ENCODE measurements at places on chromosomes 5 and 9.
A peak's percentile ranks its signal among the peaks of the same experiment; 100 is the strongest.

DNA sequence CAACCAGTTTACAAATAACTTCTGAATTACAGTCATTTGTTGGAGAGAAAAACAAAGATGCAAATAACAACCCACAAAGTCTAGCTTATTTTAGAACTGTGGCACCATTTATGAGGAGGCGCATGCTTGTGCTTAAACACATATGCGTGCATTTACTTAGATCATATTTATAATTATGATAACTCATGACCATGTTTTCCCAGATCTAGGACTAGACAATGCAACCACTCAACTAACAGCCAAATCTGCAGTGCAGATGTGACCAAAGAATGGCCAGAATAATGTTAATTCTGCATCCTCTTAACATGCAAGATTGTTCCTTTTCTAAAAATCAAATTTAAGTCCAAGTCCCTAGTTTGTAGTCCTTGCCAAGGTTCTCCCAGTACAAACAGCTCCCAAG, 167.3 kb upstream of the FST start:
- DNase-seq = no peak

GRCh38 chr5:122464191-122464590, 152.2 kb downstream of the SNCAIP start:
- no peak for DNase-seq

DNA sequence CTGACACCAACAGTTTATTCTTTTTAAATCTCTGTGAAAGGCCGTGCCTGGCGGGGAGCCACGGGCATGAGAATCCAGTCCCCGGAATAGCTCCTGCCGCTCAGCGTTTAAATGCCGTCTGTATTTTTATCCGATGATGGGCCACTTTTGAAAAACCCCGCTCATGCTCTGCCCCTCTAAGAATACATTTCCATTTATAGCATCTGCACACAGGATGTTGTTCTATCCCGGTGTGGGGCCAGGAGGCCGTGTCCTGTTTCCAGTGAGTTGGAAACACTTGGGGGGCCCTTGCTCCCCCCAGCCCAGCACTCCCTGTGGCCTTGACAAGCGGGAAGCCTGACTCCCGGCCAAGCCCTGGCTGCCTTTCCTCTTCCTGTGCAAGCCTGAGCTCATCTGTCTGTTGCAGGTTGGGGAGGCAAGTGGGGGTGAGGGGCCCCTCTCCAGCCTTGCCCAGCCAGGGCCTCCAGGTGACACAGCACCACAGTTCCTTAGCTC, 39.0 kb downstream of the ERGIC1 start:
- peak; percentile 94 for DNase-seq

- DNase-seq = no peak
Measured at GRCh38 chr9:104984121-104984520, 56.2 kb upstream of the ABCA1 start.

GRCh38 chr5:57358796-57359592, 123.6 kb downstream of the ACTBL2 start:
- DNase-seq = no peak

DNA sequence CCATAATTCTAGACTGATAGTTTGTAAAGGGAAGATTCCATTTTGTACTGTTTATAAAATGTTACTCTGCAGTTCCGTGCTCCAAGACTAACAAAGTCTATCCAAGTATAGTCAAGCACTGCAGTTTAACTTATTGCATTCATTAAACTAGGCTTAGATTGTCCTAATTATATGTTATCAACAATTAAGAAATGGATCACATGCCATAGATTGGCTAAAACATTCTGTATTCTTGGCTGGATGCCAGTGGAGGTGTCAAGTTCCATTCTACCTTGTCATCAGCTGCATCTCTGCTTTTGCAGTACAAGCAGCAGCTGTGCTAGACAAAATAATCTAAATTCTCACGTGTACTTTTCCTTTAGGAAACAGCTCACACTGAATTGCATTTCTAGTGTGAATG, 69.4 kb upstream of the MEF2C start:
- DNase-seq = no peak

DNA sequence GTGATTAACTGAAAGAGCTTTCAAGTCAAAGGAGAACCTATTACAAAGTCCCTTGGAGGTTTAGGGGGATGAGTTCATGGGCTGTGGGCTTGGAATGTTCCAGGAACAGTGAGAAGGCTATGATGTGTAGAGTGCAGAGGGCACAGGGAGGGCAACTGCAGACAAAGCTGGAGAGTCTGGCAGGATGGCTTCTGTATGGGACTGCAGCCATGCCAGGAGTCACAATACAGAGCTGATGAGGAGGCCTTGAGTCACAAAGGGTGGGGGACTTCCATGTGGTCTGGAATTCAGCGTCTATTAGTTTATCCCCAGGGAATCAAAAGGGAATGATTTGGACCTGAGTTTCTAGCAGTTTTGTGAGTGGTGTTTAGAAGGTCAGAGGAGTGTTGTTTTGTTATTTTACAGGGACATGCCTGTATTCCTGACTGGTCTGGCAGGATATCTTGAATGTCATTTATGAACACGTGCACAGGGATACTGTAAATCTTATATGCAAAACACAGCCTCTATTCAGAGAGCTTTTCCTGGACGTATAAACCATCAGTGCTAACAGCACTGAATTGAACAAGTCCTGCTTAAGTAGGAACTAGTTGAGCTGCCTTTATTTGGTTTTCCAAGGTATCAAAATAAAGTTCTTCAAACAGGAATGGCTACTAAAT, 14.3 kb upstream of the TEK start:
- DNase-seq = no peak

- DNase-seq = no peak
Measured at GRCh38 chr9:37746448-37747270, 6.9 kb upstream of the TRMT10B start.

DNA sequence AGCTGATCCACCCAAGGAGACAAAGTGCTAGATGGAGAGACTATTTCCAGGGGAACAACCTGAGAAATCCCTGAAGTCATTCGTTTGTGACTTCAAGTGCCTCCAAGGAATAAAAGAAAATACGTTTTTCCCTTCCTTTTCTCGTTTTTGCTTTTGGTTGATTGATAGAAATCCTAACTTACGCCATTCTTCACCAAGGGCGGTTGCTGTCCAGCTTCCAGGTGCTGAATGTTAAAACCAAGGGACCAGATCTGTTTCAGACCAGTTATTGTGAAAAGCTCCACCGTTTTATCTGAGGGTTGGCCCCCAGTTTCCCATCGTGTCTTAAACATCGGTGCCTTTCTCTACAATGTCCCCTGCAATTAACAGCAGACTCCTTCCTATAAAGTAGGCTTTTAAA, 600.7 kb upstream of the SGCD start:
- no peak for DNase-seq

GRCh38 chr9:76927540-76928240, 21.8 kb upstream of the PRUNE2 start:
- DNase-seq = no peak

DNA sequence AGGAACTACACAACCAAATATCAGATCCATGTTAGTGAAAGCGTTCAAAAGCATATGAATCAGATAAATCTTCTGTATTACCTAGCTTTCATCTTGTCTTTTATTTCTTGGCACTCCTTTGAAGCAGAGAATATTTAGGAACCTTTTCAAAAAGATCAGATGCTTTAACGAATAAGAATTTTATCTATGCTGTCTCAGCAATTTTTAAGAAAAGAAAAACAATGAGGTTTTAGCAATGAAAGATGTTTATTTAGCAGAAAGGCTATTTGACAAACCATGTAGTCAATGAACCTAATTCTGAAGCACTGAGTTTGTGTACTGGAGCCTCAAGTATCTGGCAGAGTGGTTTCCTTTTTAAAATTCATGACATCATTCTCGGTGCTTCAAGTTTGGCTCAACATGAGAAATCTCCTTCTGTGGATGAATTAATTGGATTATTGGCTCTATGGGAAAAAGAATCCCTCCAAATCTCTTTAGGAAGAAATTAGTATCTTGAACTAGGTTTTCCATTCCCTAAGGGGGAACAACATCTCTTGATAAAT, 534.7 kb downstream of the CAAP1 start:
- DNase-seq = no peak

GRCh38 chr5:7391814-7392692, 3.9 kb upstream of the ADCY2 start:
- no peak for DNase-seq

GRCh38 chr9:13268469-13268868, 11.0 kb downstream of the MPDZ start:
- no peak for DNase-seq

DNA sequence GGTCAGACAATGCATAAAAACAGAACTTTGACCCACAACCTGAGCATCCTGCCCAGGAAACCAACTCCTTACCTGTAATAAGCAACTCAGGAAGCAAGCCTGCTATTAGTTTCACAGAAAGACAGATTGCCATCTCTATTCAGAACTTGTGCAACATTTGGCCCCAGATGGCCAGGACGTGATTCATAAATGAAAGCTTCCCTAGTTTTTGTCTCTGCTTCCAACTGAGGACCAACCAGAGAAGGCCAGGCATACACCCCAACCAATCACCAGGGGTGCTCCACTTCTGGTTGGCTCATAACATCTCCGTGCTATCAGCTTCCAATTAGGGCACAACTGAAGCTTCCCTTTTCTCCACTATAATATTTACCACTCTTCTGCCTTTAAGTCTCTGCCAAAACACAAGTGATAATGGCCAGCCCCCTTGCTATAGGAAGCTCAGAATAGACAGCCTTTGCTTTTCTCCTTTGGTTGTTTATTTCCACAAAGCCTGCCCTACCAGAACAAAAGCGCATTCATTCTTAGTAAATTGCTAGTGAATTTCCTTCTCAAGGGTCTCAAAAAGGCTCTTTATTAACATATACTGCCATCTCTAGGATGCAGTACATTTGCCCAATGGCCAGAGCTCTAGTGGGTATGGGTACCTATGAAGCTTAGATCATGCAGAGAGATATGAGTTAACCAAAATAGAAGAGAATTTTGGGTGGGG, 289.7 kb upstream of the DAP start:
- no peak for DNase-seq

- no peak for DNase-seq
Measured at GRCh38 chr5:50947906-50948683, 281.7 kb downstream of the PARP8 start.

GRCh38 chr5:61559146-61559545, 227.1 kb downstream of the ZSWIM6 start:
- no peak for DNase-seq

DNA sequence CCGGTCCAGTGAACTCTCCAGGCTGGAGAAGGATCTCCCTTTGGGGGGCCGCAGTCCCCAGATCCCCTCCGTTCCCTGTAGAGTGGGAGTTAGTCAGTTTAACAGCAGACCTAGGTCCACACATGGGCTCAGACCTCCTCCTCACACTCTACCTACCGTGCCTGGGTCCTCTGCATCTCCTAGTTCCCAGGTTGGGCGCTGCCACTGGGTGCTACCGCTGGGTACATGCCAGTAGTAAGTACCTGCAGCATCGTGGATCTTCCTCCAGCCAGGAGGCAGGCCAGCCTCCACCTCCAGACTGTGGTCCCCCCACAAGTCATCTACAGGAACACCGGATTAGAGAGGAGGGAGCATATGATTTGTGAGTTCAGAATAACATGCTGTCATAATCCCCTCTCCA, 802 bp downstream of the APBB3 start:
- no peak for DNase-seq

- DNase-seq = peak; percentile 61
Measured at GRCh38 chr5:55913466-55914413, 62.6 kb downstream of the IL31RA start.

DNA sequence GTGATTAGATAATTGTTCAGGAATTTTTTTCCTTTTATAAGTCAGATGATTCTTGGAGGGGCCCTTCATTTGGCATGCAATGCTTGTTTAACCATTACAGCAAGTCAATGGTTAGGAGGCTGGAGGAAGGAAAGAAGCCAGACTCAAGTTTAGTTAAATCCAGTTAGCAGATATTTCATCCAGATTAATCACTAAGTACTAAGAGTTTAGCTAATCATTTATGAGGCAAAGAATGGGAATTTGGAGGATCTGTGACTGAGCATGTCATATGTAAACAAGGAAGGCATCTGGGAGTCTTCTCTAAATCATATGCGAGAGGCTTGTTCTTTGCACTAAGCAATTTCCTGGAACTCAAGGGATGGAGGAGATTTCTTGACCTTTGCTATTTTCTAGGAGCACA, 145.3 kb upstream of the SGCD start:
- DNase-seq = no peak

DNA sequence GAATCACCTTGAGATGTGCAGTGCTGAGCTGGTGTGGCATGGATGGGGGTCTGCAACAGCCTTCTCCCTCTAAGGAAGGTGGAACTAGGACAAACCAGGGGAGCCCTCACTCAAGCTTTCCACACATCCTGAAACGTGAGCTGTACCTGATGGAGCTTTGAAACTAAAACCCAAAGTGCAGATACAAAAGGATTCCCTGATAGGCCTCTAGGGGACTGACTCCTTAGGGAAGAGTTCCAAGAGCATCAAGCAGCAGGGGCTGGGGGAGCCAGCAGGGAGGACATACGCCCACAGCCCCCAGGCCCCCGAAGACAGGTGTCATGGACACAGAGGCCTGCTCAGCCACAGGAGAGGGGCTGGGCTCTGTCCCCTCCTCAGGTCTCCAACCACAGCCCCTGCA, 17.7 kb downstream of the ARHGEF37 start:
- DNase-seq = no peak

GRCh38 chr5:126490167-126490940, 67.1 kb downstream of the GRAMD2B start:
- DNase-seq = peak; percentile 57

DNA sequence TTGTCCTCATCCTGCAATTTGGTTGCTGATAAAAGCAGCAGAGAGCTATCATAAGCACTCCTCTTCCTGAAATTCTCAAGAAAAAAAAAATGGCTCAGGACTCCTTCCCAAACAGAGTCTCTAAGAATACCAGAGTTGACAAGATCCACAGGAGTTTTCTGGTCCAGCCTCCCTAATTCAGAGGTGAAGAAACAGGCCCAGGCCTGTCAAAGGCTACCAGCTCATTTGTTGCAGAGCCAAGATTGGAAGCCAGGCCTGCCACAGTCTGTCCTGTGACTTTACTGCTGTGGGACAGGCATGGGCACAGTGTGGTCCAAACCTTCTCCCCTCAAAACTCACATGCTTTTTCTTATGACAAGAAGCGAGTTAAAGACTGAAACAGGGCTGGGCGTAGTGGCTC, 41.5 kb downstream of the NIPSNAP3B start:
- DNase-seq = no peak

- DNase-seq = no peak
Measured at GRCh38 chr5:38591523-38591849, 35.0 kb upstream of the LIFR start.

- DNase-seq = no peak
Measured at GRCh38 chr5:77876316-77876715, 100.2 kb upstream of the TBCA start.

GRCh38 chr5:134651531-134651930, 2.9 kb downstream of the SEC24A start:
- no peak for DNase-seq

DNA sequence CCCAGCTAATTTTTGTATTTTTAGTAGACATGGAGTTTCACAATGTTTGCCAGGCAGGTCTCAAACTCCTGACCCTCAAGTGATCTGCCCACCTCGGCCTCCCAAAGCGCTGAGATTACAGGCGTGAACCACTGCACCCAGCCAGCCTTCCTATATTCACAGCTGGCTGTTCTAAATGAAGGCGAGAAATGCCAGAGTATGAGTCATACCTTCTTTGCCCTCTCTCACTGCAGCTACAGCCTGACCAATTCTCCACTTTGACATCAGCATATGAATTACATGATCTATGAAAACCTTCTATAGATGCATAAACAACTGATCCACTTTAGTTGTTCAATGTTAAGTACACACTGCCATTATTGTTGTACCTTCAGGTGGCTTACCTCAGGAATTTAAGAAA, 14.5 kb downstream of the APTX start:
- DNase-seq = no peak

GRCh38 chr9:31248156-31248555, 1136.3 kb upstream of the ACO1 start:
- DNase-seq = no peak

- DNase-seq = no peak
Measured at GRCh38 chr5:38478166-38478565, 78.3 kb downstream of the LIFR start.

All from lower leg skin (tissue), 4 donors.